ENCODE measurements at places on chromosomes 3 and 15.

DNA sequence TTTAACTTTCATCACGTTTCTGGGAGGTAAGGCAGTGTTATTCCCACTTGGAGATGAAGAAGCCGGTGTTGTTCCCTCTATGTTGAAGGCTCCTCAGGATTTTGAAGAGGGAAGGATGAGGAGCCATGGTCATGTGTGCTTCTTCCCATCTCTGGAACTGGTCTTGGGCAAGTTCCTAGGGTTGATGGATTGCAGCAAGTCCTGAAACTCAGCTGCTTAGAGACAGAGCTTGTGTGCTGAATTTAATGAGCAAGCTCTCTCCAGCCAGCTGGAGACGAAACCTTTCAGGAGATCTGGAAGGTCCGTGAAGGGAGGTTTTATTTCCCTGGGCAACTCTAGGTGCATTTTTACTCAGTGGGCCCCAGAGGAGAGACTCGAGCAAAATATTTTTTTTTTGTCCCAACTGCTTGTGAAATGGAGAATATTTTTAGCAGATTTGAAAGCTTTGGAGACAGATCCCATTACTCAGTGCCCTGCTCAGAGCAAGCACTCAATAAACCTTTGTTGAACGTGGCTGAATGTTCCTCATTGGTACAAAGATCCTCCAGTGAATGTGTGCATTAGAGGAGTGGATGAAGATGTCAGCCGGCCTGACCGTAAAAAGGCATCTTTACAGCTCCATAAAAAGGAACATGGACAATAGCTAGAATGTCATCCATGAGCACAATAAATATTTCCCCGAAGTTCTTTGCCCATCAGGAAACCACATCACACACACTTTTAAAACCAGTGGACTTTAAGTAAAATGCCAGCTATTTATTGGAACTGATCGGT, 55.6 kb upstream of the RGMA start:
- DNase-seq, result no peak

GRCh38 chr3:105747060-105747541, 121.7 kb downstream of the CBLB start:
- peak; percentile 76 for DNase-seq

DNA sequence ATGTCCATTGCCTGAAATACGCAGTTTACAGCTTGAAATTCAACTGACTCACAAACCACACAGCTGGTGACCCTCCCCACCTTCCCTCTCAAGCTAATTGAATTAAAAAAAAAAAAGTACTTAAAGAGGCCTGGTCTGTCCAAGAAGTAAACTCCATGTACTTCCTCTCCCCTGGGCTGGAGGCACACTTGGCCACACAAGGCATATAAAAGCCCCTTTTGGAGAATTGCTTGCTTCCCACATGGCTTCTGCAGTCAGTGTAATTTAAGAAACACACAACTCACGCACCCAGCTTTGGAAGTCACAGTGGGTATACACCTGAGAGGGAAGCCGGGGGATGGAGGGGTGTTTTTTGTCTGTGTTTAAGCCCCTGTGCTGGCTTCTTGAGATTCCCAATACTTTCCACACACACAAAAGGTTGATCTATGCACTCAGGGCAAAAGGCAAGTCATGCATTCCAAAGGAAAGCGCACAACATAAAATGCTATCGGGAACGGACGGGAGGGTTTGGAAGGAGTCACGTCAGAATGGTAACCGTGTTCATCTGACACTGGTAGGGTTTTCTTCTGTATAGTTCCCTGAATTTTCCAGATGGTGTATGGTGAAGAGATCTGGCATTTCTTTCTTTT, 106.6 kb upstream of the ALDH1A3 start:
- DNase-seq, result no peak

DNA sequence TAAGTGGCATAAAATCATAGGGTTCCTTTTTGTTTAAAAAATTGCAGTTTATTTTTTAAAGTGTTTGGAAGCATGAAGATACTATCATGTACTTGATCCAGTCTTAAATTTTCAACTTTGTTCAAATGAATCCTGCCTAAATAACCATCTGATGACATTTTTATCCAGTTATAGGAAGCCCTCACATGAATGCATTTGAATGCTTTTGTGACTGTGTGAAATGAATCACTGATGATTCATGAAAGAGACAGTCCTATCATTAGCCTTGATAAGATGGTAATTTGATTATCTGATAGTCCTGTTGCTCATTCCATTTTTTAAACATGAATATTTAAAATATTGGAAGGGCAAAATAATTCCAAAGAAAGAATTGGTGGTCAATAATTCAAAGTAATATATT, 401.9 kb upstream of the ROBO2 start:
- peak; percentile 3 for DNase-seq

- DNase-seq, result no peak
Observed at GRCh38 chr3:31242026-31242960, 290.4 kb upstream of the STT3B start.

DNA sequence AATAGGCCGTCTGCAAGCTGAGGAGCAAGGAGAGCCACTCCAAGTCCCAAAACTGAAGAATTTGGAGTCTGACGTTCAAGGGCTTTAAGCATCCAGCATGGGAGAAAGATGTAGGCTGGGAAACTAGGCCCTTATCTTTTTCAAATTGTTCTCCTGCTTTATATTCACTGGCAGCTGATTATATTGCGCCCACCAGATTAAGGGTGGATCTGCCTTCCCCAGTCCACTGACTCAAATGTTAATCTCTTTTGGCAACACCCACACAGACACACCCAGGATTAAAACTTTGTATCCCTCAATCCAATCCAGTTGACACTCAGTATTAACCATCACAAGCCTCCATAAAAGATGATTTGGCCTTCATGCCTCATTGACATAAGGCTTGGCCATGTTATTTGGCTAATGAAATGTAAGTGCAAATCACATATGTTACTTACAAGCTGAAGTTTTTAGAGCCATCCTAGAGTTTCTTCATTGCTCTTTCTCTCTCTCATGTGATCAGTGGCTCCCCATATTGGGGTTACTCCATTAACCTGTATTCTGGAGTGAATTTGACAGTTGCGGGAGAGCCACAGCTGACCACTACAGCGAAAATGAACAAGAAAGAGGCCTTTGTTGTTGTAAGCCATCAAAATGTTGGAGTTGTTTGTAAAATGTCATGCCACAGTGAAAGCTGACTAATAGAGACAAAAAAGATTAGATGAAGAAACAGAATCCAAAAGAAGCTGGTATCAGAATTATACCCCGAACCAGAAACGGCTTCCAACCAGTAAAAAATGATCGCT, 61.7 kb downstream of the GBE1 start:
- DNase-seq, result no peak

DNA sequence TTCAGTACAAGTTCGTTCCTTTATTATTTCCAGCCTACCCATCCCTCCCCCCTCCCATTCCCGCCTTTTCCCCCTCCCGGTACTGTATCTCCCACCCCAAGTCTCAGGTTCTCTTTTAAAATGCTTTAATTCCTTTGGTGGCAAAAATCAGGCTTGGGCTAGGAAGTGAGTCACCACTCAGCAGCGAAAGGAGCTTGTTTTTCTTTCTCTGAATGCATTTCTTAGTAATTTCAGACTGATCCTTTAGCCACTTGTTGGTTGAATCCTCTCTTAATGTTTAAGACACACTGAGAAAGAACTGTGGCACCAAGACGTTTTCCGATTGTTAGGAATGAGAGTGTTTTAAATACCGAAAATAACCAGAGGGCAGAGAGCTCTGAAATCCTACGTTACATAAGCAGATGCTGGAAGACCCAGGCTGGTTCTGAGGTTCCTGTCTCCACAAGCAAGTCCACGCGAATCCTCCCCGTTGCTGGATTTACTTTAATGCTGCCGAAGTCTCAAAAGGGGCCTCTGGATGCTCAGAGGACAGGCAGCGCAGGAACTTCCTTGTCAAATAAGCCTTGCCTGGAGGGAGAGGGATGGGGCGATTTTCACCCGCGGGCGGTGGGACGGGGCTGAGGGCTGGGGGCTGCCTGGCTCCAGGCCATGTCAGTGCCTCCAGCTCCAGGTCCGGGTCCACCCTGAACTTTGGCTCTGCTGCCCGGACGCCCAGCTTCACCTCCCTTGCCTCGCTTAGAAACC, 854 bp upstream of the COL8A1 start:
- peak; percentile 77 for DNase-seq

DNA sequence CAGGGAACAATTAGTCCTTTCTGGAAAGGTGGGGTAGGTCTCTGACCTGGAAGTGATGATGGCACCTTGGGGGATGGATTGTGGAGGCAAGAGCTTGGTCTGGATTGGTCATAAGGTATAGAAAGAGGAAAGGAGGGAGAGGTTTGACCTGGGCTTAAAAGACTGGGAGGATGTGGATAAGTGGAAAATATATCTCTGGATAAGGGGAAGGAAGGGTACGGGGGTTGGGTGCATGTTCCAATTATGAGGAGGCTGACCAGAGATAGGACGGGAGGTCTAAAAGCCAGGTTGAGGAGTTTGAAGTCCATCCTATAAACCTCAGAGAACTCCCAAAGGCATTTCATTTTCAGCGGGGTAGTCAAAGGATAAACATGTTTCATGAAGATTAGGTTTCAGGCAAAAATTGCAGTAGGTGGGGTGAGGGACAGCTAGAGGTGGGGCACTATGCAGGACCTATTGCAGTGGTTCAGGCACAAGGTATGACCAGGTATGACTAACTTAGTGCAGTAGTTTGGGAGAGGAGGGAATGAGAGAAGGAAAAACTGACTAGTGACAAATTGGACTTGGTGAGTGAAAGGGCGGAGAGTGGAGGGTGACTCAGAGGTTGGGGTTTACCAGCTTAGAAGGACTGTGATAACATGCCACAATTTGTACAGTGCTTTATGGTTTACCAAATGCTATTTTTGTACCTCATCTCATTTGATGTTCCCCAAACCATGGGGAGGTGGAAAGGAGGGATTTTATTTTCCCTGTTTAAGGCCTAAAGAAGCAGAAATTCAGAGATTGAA, 10.7 kb downstream of the PDE8A start:
- DNase-seq, result peak; percentile 75

- no peak for DNase-seq
Observed at GRCh38 chr15:27094235-27094634, 123.3 kb downstream of the GABRG3 start.

GRCh38 chr3:167484551-167484950, 10.7 kb upstream of the SERPINI2 start:
- DNase-seq, result no peak

DNA sequence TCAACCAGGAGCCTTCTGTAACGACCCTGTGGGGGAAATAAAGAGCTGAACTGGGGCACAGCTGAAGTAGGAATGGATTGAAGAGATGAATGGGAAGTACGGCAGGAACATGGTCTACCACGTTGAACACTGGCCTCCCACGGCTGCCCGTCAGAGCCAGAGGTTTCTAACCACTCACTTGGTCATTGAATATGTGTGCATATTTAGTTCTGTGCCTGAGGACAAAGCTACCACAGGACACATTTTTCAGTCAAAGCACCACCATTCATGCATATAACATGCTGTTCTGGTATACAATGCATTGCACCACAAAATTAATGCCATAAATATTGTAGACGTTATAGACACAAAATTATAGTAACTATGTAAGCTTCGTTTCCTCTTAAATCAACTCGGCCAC, 75.5 kb downstream of the MB21D2 start:
- no peak for DNase-seq

DNA sequence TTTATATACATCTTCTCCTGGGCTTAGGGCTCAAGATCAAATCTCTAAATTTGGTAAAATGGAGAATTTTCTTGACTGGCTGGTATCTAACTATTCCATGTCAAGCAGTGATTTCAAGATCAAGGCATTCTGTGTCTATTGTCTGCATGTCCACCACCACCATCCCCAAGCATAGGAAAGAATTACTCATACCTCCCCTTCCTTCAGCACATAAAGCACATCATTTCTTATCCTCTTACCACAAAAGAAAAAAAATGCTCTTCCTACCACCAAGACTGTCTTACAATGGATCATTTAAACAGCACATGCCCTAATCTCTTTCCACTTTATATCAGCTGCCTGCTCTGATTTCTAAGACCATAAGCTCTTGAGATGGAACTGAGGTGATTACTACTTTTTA, 470.5 kb upstream of the THBS1 start:
- DNase-seq, result no peak

GRCh38 chr3:74651885-74652284, 37.4 kb upstream of the CNTN3 start:
- no peak for DNase-seq

- peak; percentile 58 for DNase-seq
Observed at GRCh38 chr3:126961191-126961790, 21.6 kb upstream of the PLXNA1 start.

GRCh38 chr3:109382588-109382987, 45.2 kb upstream of the DPPA4 start:
- no peak for DNase-seq

DNA sequence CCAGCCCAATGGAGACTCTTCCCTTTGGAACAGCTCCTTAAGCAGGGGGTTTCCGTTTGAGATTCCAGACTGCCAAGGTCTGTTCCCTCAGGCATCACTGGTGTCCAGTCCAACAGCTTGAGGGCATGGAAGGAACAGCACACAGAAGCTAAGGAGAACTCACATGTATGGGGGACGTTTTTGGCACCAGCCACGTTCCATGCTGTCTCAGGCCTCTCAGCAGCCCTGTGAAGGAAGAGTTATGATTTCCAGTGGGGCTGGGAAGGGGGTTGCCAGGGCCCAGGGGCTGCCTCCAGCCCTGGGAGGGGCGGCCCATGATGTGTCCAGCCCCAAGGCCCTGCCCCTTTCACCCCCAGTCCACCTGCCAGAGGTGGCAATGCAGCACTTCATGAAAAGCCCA, 7.5 kb upstream of the RHO start:
- DNase-seq, result no peak

GRCh38 chr3:152436707-152437590, 168.2 kb downstream of the MBNL1 start:
- DNase-seq, result no peak

GRCh38 chr15:98771541-98771940, 123.2 kb downstream of the IGF1R start:
- no peak for DNase-seq

GRCh38 chr15:69576035-69576526, 123.5 kb downstream of the RPLP1 start:
- peak; percentile 70 for DNase-seq

DNA sequence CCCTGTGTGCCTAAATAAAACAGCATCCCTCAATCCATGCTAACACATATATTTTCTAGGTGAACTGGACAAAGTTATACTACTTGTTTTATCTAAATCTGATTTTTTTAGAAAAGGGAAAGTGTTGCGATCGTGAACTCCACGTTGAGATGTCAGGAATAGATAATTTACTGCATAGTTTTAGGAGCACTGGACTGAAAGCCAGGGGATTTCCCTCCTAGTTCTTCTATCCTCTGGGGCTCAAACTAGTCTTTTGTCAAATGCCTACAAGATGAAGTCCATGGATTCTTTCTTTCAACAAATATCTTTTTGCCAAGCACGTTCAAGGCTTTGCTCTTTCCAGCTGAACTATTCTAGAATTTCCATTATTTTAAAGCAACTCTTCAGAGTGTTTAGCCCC, 617 bp upstream of the HPS3 start:
- DNase-seq, result peak; percentile 38

DNA sequence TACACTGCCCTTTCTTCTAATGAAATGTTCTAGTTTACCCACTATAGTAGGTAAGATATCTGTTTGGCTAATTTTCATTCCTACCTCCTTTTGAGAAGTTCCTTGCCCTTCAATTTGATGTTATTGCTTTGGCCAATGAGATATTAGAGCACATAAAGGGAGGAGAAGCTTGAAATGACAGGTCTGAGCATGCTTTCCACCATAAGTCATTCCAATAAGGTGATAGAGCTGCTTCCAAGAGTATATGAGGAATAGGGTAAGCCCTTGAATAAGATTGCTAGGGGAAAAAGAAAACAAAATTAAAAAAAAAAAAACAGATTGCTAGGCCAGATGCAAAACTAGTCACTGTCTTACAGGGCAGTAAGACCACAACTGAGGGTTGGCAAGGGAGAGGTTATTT, 78.9 kb upstream of the TRIM42 start:
- no peak for DNase-seq

- DNase-seq, result no peak
Observed at GRCh38 chr3:120349855-120350125, 636 bp upstream of the LRRC58 start.
